Kidney (tissue), 22 donors: ENCODE measurements at places on chromosomes 6 and 20.

DNA sequence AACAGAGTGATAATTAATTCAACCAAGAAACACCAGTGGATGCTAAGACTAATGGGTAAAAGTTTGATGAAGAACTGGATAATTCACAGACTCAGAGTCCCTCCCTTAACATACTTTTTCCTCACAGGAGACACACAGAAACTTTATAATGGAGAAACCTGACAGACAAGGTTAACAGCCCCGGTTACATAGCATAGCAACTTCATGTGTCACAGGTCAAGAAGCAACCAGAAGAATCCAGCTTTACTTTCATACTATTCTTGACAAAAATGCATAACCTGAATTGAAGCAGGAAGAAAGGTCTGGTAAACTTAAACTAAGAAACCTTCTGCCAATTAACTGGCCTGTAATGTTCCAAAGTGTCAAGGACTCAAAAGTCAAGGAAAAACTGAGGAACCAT is 375.9 kb downstream of the RNF144B start:
- no peak for DNase-seq

DNA sequence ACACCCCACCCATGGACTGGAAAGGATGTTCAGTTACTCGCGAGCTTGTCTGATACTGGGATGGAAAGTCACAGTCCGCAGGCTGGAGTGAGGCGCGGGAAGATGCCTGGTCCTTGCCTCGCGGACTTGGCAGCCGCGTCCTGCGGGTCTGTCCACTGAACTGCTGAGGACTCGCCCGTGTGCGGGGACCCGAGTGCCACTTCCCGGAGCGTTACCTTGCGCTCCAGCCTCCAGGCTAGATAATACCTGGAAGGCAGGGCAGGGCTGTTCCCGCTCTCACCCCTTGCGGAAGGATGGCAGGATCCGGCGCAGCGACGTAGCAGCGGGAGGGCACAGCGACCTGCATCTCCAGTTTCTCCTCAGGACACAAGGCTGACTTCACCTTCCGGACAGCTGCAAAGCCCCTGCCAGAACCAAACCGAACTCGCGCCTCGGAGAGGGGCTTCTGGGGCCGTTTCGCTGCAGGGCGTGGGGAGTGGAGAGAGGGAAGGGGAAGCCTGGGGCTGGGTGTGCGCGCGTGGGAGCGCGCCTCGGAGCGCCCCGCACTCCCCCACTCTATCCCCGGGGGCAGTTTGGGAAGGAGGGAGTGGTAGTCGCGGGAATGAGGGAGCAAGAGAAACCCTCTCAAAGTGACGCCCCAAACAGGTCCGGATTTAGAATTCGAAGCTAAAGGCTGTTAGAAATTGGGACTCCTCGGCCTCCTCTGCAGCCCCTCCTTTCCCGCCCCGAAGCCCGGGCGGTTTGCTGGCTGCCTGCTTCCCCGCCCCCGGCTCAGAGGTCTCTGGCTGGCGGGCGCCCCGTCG is at the start of gene KCNQ5:
Gene KCNQ5, plus strand, starts transcription at position 774 of the 803 bp plus-strand sequence.
- peak; percentile 24 for DNase-seq

DNA sequence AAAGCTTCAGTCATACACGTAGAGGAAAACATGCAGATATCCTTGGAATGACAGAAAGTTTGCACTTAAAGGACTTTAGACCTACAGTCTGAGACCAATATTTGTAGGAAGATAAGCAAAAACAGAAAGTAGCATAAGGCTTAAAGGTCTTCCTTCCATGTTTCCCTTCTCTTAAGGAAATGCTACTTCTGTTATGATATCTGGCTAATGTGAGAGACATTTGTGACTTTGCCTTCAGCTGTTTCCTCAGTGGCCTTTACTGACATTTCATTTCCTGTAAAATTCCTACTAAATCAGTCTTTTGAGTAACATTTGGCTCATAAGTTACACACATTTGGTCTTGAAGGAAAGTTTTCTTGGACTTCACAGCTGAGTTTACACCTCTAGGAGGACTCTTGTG is 713.4 kb downstream of the TBC1D32 start:
- DNase-seq: no peak

GRCh38 chr6:143695969-143696663 is 18.4 kb downstream of the PHACTR2 start:
- DNase-seq: no peak

DNA sequence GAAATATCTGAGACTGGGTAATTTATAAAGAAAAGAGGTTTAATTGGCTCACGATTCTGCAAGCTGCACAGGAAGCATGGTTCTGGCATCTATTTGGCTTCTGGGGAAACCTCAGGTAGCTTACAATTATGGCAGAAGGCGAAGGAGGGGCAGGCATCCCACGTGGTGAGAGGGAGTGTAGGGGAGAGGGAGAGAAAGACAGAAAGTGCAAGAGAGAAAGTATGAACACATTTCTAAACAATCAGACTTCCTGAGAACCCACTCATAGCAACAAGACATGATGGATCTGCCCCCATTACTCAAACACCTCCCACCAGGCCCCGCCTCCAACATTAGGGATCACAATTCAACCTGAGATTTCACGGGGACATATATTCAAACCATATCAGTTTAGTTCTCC is 107.4 kb downstream of the PERP start:
- no peak for DNase-seq
